ENCODE measurements at places on chromosomes 3 and 15.

DNA sequence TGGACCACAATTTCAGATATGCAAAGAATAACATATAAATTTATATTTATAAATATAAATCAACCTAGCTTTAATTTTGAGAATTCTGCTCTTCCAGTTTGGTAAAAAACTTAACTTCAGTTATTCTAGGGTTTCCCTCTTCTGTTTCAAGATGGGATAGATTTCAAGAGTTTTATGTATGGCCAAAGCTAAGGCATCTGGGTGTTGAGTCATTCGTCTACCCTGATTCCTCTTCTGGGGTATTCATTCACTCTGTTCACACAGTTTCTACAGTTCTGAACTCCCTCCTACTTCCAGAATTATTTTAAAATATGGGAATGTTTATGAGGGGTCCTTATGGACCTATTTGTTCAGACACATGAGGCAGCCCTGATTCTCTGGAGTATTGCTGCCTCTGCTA is 4.2 kb upstream of the FGF7 start:
- no peak for DNase-seq

DNA sequence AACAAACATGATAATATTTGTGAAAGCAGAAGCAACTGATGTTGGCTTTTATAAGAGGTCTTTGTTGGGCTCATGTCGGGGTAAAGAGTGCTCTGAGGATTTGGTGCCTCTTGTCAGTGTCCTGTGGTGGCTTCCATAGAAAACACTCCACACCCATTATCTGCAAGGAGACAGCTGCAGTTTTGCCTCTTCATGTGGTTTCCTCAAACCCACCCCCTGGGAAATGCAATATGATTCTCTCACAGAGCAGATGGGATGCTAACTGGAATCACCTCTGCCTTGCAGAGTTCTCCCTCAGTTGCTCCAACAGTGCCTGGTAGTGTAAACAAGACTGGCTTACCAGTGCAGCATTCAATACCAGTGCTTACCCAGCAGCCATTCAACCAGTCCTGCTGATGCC is 771.4 kb upstream of the CFAP20DC start:
- no peak for DNase-seq

DNA sequence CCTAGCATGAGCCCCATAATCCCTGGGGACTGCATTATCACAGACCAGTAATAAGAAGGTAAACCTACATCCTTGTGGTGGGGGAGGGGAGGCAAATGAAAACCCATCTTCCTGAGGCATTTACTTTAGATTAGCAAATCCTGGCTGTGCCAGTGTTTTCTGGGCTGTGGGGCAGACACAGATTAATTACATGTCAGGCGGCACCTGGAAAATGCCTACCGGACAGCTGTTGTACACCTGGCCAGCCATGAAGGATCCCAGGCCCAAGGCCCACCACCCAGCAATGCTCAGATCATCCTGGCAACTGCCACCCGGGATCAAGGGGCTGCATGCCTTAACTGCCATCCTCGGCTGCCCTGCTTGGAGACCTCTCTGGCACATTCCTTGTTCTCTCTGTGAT is 59.1 kb upstream of the RASA2 start:
- DNase-seq = no peak

- no peak for DNase-seq
These were observed 13.5 kb downstream of the HTR3E start for GRCh38 chr3:184110316-184110725.

DNA sequence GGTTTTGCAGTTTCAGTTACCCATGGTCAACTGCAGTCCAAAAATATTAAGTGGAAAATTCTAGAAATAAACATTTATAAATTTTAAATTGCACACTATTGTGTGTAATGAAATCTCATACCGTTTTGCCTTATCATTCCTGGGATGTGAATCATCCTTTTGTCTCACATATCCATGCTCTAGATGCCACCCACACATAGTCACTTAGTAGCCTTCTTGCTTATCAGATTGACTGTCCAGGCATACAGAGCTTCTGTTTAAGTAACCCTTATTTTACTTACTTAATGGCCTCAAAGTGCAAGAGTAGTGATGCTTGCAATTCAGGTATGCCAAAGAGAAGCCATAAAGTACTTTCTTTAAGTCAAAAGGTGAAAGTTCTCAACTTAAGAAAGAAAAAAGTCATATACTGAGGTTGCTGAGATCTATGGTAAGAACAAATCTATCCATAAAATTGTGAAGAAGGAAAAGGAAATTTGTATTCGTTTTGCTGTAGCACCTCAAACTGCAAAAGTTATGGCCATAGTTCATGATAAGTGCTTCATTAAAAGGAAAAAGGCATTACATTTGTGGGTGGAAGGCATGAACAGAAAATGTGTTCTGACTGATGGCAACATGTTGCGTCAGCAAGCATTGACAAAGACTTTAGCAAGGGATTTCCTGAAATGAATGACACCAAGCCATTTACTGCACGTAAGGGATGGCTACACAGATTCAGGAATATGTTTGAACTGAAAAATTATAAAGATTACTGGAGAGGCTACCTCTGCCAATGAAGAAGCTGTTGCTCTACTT is 43.8 kb downstream of the SPATA16 start:
- no peak for DNase-seq

- DNase-seq = no peak
These were observed 77.0 kb downstream of the MAGI1 start for GRCh38 chr3:65961733-65962132.

GRCh38 chr15:36761132-36761847 is 181.9 kb downstream of the CDIN1 start:
- no peak for DNase-seq

- DNase-seq = no peak
These were observed 236.4 kb downstream of the KLF13 start for GRCh38 chr15:31563001-31563400.

DNA sequence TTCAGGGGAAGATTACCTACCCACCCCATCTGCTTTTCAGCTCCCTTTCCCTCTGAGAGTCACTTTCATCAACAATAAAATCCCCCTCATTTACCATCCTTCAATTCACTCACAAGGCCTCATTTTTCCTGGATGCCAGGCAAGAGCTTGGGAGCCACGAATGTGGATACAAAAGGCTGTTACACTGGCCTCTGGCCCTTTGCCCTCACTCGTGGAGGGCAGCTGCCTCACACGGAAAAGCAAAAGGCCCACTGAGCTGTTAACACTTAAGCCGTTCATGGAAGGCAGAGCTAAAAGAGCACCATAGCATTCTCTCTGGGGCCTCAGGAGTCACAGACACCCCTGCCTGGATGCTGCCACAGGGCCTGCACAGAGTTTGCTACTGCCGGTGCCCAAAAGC is 102.4 kb upstream of the TUSC7 start:
- DNase-seq = no peak

DNA sequence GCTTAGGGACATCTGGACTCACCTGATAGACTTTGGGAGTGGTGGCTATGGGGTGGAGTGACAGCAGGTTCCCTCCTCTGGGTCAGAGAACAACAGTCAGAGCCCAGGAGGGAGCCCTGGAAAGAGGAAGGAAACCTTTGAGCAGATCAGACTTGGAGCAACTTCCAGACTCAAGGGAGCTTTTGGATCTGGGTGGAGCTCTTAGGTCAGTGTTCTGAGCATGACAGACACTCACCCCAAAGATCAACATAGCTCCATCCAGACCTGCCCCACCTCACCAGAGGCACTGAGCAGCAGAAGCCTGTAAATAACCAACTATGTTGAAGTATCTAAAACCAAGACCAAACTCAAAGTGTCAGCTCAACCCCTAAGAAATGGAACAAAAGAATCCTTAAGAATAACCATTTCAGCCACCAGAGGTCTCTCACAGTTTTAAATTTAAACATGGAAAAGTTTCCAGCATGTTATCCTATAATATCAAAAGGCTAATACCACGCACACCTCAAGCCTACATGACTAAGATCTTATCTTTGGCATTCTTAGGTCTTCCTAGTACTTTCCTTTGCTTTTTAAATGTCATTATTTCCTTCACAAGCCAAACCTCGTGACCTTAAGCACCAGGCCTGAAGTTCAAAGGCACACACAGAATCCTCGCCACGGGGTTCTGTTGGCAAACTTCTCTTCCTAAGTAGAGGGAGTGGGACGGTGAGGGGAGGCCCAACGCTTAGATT is 56.4 kb downstream of the UMPS start:
- DNase-seq = no peak

GRCh38 chr3:36991923-36992805 is 767 bp downstream of the EPM2AIP1 start:
- no peak for DNase-seq

DNA sequence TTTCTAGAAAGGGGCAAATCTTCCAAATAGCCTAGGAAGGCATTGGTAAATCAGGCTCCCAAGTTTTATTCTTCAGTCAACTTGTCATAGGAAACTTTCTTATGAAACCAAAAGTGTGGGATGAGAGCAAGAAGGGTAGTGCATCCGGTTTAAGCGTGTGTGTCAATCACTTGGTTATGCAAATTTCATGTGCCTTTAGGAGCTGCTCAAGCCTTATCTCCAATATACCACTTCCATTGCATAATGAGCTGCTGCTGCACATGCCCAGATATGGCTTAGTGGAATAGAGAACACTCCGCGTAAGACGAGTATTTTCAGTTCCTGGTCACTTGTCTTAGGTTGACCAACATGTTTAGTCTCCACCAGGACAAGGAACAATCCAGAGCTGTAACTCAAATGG is 242.1 kb downstream of the CBLB start:
- no peak for DNase-seq

- peak; percentile 92 for DNase-seq
These were observed 36.3 kb downstream of the CHST14 start for GRCh38 chr15:40506964-40507571.

- DNase-seq = no peak
These were observed 961.6 kb downstream of the MCTP2 start for GRCh38 chr15:95192923-95193322.

- DNase-seq = no peak
These were observed 21.5 kb downstream of the CD86 start for GRCh38 chr3:122076491-122077292.

- no peak for DNase-seq
These were observed 157.6 kb upstream of the CTDSPL start for GRCh38 chr3:37704064-37704463.

DNA sequence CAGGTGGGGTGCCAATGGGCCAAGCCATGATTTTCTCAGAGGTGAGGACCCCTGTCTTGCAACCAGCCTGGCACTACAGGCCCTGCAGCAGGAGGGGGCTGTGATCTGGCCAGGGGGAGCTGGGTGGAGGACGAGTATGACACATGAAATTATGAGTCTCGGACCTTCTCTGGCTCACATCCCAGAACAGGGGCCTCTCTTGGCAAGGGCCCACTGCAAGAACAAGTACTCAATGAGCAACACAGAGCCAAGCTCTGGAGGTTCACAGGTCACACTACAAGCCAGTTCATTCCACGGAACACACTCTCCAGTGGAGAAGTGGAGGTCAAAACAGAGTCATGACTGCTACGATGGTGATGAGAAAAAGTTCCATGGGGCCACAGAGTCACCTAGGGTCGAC is 28.3 kb downstream of the CCDC32 start:
- no peak for DNase-seq

GRCh38 chr3:11592445-11593298 is 51.0 kb downstream of the VGLL4 start:
- DNase-seq = peak; percentile 61

DNA sequence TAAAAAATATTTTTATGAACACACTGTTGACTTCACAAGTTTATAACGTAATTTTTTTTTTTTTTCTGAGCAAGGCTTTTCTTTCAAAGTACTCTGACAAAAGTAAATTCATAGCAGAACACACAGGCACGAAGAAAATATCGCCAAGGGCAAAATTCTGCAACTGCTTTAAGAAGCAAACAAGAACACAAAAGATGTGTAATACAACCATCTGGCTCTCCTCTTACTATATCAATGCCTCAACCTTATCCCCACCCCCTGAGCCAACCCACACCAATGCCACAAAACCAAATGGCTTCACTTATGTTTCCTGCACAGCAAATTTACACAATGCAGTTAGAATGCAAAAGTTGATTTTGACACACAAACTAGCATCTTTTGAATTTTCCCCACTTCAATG is 274.2 kb downstream of the FOXP1 start:
- DNase-seq = no peak

- DNase-seq = no peak
These were observed 110.2 kb downstream of the PLCL2 start for GRCh38 chr3:16994854-16995525.

- DNase-seq = no peak
These were observed 766.5 kb downstream of the NTRK3 start for GRCh38 chr15:87489902-87490665.

GRCh38 chr15:47506329-47507100 is 210.8 kb upstream of the SEMA6D start:
- DNase-seq = peak; percentile 36

DNA sequence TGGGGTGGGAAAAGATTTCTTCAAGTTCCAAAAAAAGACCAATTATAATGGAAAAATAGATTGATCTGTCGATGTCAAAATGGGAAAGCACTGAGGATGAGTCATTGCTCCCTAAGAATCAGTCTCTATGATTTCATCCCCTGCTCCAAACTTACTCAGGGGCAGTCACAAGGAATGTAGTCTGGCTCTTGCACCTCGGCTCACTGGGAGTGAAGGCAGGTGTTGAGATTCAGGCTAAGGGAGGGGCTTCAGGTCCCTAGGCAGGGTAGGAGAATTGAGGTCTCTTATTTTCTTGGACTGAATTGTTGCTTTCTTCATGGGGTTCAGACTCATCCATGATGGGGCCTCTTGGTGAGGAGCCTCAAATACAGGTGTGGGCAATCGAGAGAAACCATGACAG is 14.2 kb downstream of the ESYT3 start:
- no peak for DNase-seq

- no peak for DNase-seq
These were observed 476.2 kb upstream of the RASGRP1 start for GRCh38 chr15:39040861-39041260.

DNA sequence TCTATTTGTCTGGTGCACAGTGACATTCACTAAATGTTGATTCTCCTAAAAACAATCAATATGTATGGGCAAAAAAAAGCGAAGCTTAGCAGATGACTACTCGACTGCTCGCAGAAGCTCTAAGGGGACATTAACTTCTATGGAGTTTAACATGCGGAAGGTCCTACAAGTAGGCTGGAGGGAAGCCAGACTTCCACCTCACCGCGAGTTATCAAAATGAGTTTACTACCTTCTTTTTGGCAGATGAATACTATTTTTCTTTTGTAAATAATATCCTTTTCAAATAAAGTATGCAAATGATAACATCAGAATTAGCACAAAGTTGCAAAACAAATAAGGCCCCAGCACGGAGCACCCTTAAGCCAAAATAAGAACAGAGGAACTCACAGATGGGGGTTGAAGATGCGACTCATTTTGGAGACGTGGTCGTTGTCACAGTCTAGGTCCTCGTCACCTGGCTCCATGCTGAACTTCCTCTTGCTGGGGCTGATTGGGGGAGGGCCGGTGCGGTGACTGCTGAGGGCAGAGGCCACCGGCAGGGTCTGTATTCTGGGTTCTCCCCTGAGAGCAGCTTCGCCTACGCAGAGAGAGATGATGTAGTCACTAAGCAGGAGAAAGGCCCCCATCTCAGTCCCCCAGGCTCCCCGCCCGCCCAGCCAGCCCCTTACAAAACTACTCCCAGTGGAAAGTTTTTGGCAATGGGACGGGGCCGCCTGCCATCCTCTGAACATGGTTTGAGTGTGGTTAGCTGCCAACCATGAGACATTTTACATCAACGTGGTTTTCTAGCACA is 42.1 kb downstream of the VGLL4 start:
- peak; percentile 87 for DNase-seq
